Lung microvascular endothelial cell (primary cell): ENCODE measurements at places on chromosomes 12 and 14. TPM values are rescaled to one million over a fixed set of nuclear protein-coding genes. Genes with fewer than 3 reads are reported as not detected.

GRCh38 chr14:39015964-39016577 is 87.0 kb downstream of the SEC23A start:
- no peak for DNase-seq

- no peak for DNase-seq
These were observed 24.5 kb downstream of the SAMD4A start for GRCh38 chr14:54591461-54591860.

DNA sequence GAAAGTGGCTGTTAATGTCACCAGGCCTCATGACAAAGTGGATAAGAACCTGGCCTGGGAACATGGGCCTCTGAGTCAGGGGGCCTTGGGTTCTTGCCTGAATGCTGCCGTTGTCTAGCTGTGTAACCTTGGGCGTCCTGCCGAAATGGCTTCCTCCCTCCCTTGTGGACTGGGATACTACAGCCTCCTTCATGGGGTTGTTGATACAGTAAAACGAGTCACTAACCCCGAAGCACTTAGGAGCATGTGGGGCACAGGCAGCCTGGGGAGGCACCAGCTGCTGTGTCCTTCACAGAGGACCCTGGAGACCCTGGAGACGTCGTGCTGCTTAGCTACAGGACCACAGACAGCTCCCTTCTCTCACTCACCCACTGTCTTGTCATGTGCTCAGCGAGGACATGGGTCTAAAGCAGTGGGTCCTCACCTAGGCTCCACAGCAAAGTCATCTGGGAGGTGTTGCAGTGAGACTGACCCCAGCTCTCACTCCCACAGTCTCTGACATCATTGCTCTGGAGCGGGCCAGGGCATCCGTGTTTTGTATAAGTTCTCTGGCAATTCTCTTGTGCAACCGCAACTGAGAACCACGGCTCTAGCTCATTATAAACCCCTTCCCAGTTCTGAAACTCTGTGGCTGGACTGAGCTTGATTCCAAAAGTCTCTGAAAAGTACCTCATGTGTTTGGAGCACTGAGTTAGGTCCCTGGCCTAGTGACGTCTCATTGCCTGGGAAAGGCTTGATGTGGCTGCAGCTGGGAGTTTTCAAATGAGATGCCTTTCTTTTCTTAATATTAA is 42.1 kb downstream of the SERPINA3 start:
- DNase-seq = no peak

GRCh38 chr14:67221248-67221981 is 19.8 kb upstream of the PALS1 start:
- no peak for DNase-seq

GRCh38 chr12:110508071-110508586 is 6.0 kb downstream of the RAD9B start:
- DNase-seq = no peak

GRCh38 chr12:27777141-27777540 is 2.9 kb upstream of the KLHL42 start:
- no peak for DNase-seq

- no peak for DNase-seq
These were observed 22.5 kb upstream of the C14orf180 start for GRCh38 chr14:104557086-104557485.

- no peak for DNase-seq
These were observed 20.2 kb downstream of the CCDC177 start for GRCh38 chr14:69554500-69554899.

GRCh38 chr12:118342090-118342489 is 30.6 kb downstream of the TAOK3 start:
- no peak for DNase-seq

DNA sequence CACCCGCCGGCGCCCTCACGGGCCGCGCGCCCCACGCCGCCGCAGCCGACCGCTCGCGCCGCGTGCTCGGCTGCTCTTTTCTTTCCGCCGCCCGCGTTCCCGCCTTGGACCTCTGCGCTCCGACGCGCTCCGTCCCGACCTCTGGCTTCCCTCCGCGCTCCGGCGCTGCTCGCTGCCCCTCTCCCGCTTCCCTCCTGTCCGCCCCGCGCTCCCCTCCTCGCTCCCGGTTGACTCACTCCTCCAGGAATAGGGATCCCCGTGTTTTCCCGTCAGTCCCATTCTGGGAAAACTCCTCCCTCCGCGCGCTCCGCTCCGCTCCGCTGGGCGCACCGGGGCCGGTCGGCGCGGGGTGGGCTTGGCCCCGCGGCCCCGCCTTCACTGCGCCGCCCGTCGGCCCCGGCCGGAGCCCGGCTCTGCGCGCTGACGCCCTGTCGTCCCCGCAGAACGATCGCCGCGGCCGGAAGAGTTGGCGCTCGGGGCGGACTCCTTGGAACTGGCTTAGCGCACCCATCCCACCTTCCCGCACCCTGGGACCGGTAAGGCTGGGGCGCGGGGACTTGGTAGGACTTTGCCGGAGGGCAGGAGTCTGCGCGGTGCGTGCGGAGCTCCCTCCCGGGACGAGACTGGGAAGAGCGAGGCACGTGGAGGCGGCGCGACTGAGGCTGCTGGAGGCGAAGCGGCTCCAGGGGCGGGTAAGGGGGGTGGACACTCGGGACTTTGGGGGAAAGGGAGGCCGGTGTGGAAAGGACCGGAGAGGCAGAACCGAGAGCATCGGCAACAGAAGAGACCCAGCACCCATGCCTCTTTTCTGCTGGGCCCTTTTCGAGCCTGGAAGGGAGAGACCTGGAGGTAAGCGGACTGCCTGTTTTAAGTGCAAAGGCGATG is 550 bp downstream of the TEAD4 start:
- DNase-seq = peak; percentile 65

DNA sequence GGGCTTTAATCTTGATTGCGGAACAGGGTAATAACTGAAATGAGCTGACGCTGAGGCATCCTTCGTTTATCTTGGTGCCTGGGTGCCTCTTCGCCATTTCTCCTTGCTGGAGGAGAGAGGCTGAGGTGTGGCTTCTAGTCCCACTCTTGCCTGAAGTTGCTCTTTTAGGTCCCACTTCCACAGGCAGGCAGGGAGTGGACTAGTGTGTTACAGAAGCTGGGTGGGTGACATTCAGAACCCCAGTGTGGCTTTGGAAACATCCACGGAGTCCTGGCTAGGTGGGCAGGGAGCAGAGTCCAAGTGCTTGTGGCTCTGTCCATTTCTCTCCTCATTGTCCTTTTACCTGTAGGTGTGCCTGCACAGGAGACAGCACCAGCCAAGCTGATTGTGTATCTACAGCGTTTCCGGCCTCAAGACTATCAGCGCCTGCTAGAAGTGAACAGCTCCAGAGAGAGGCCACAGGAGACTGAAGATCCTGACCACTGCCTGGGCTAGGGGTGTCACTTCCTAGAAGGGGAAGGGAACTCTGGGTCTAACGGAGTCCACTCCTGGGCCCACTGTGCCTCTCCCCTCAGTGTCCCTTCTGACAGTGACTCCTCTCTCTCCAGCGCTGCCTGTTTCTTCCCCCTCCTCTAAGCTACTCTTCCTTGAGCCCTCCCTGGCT is 2.4 kb downstream of the THTPA start:
- DNase-seq = no peak

DNA sequence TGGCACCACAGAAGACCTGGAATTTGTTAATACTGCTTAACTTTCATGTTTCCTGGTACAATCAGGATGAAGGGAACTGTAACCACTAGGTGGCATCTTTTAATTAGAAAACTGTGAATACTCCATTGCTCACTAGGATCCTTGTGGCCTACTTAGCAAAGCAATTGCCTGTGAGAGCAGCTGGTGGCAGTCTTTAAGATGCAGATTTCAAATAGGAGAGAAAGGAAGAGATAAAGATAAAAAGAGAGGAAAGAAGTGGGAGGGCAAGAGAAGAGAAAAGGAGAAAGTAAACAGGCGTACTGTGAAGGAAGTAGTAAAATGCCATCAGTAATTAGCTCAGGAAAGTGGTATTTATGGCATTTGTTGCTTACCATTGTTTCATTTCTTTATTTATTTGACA is 114.5 kb downstream of the RAD51B start:
- peak; percentile 83 for DNase-seq

GRCh38 chr14:69040353-69040752 is 61.3 kb upstream of the ACTN1 start:
- DNase-seq = no peak

- DNase-seq = peak; percentile 74
These were observed 642 bp downstream of the SLC38A2 start for GRCh38 chr12:46371718-46372543.

- DNase-seq = no peak
These were observed 87.6 kb upstream of the EGLN3 start for GRCh38 chr14:34038358-34039057.

Gene C12orf56
- not detected in 2 replicates for total RNA-seq

Gene KCNK13
- total RNA-seq = not detected in 2 replicates

Gene TMEM229B
- total RNA-seq = 0.40 and 0.44 TPM in 2 replicates

Gene KRT72
- not detected in 2 replicates for total RNA-seq

Gene OR4N2
- not detected in 2 replicates for total RNA-seq

Gene ANG
- 5.2 and 7.2 TPM in 2 replicates for total RNA-seq
